Stimulated activated naive B cell treated with anti-CD40 and anti-IgM and Interleukin-4, amounts not matched to agents 10 μg/mL and 1 μg/mL and 100 μg/mL, for 72 hours (primary cell): ENCODE measurements at places on chromosomes 4 and X.

DNA sequence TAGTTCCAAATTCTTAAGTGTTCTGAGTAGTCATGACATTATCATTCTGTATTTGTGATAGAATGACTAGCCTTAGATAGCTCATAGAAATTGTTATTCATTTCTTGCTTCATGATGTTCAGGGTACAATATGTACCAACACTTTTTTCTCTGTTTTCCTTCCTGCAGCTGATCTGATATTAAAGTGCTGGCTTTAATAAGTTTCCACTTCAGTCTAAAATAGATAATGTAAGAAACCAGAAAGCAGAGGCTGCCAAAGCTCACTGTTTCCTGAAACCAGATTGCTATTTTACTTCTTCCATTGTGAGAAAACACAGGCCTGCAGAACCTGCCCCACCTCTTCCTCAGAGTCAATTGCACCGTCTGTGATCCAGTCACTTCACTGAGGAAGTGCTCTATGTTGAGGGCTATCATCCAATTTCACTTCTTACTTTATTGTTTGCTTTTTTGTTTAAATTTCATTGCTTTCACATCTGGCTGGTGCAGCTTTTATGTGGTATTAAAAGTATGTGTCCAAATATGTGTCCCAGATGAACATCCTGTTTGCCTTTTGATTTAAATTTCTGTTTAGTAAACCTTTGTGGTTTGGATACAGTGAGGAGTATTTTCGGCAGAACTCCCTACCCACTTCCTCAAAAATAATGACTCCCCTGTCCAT is 652.1 kb downstream of the ANKRD50 start:
- no peaks in the 10 kb centered on the region for H3K27me3 ChIP-seq
- DNase-seq, result no peak

DNA sequence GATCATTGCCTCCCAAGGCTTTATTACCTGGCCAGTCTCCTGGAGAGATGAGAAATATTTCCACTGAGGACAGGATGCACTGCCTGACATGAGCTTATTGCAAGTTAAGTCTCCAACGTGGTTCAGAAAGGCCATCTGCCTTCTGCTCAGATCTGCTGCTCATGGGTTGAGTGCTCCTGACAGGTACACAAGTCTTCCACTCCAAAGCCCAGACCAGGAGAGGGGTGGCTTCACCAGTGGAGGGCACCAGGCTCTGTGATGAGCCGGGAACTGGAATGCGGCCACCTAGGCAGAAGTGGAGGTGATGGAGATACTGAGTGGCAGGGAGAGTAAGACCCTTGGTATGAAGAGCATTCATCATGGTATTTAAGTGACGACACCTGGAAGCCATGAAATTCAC is 79.5 kb upstream of the IRF2 start:
- no peaks in the 10 kb centered on the region for H3K36me3 ChIP-seq
- DNase-seq, result no peak
- H3K4me3 ChIP-seq, result no peak overlapping the region
- H3K27ac ChIP-seq, result no peak overlapping the region
- H3K4me1 ChIP-seq, result peaks cover under 1% of the 10 kb centered on the region

- H3K27ac ChIP-seq, result peak overlapping the region; percentile 94
- peak overlapping the region; percentile 80 for H3K4me3 ChIP-seq
- H3K27me3 ChIP-seq, result no peaks in the 10 kb centered on the region
- peaks cover 7% of the 10 kb centered on the region for H3K36me3 ChIP-seq
Observed at GRCh38 chr4:102625232-102625930, 124.2 kb downstream of the NFKB1 start.

DNA sequence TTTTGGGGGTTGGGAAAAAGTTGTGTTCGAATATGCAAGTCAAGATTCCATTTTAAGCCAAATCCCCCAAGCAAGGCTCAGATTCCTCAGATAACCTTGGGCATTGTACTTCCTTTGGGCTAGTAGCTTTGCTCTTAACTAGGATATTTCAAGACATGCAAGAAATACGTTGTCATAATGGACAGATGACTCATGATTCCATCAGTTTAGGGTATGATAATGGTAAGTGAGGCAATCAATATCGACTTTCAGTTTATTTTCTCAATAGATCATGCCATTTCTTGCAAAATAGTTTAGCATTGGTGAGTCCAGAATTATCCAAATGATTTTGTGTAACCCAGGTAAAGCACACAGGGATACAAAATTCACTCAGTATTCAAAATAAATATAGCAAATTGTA is 25.4 kb downstream of the CFAP299 start:
- DNase-seq, result no peak
- H3K36me3 ChIP-seq, result no peaks in the 10 kb centered on the region
- H3K4me1 ChIP-seq, result no peaks in the 10 kb centered on the region
- H3K4me3 ChIP-seq, result no peak overlapping the region

- H3K27me3 ChIP-seq, result no peaks in the 10 kb centered on the region
- H3K4me1 ChIP-seq, result no peaks in the 10 kb centered on the region
- H3K4me3 ChIP-seq, result no peak overlapping the region
- H3K27ac ChIP-seq, result no peak overlapping the region
- no peak for DNase-seq
Observed at GRCh38 chr4:165737309-165737972, 135.6 kb upstream of the TLL1 start.

DNA sequence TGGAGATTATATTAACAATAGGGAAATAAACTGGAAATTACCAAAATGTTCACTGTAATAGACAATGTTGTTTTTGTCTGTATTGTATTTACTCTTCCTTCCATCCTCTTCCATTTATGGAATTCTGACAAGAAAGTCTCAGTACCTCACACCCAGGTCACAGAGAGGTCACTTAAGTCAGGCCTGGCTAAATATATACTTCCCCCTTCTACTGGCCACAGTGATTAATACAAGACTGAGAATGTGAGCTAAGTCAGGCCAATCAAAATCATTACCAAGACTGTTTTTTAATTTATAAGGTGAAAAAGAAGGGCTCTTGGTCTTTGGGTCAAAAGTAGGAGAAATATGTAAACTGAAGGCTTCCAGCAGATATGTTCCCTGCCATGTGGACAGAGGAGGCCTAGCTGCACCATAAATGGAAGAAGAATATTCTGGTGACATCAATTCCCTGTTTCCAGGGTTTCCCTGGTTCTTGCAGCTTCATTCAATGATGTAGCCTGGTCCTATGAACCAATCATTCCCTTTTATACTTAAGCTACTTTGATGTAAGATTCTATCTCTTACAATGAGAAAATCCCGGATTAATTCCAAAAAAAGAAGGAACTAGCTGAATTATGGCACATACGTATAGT is 64.3 kb downstream of the LRBA start:
- H3K4me1 ChIP-seq, result peaks cover 22% of the 10 kb centered on the region
- H3K27me3 ChIP-seq, result no peaks in the 10 kb centered on the region
- no peak for DNase-seq

DNA sequence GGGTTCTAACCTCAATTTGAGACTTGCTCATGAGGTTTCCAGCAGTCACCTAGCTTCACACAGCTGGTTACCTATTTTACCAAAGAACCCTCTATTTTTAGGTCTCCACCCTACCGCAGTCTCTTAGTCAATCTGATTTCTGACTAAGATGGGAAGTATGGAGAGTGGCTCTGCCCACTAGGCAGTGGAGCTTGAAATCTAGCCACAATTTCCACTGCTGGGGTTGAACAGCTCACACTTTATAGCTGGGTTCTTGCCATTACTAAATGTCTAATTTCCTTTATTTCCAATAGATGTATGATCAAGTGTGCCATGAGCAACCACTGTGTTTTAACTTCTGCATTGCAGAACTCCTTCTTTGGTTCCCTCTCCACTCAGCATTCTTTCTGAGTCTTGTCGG is 43.1 kb downstream of the GASK1B start:
- no peaks in the 10 kb centered on the region for H3K36me3 ChIP-seq
- no peak overlapping the region for H3K27ac ChIP-seq
- H3K4me1 ChIP-seq, result no peaks in the 10 kb centered on the region
- H3K27me3 ChIP-seq, result peaks cover 12% of the 10 kb centered on the region
- H3K4me3 ChIP-seq, result no peak overlapping the region

DNA sequence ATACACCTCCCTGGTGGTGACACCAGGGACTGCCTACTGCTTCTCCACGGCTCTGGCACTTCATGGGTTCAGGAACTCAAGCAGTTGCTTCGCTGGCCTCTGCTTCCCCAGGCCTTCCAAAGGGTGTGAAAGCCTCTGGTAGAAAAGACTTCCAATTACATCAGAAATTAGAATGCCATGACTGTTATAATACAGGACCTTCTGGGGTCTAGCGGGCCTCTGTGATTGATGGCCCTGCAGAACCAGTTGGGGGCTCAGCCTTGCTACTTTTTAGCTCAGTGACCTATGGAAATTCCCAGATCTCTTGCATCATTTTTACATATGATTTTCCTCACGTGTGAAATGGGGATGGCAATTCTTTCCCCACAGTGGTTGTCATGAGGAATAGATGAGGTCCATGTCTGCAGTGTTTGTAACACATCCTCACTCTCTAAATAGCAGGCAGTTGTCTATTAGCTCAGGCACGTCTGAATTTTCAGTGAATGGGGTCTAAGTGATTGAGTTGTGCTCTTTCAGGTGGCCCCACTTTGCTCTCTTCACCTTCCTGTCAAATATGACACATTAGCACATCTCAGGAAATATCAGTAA is 198.3 kb downstream of the STIM2 start:
- H3K4me3 ChIP-seq, result no peak overlapping the region
- H3K4me1 ChIP-seq, result no peaks in the 10 kb centered on the region
- peaks cover 18% of the 10 kb centered on the region for H3K27me3 ChIP-seq
- no peaks in the 10 kb centered on the region for H3K36me3 ChIP-seq
- H3K27ac ChIP-seq, result no peak overlapping the region

- peak overlapping the region; percentile 75 for H3K27ac ChIP-seq
- peaks cover 7% of the 10 kb centered on the region for H3K36me3 ChIP-seq
- DNase-seq, result no peak
- H3K4me3 ChIP-seq, result peak overlapping the region; percentile 63
- peaks cover 41% of the 10 kb centered on the region for H3K4me1 ChIP-seq
- H3K27me3 ChIP-seq, result no peaks in the 10 kb centered on the region
Observed at GRCh38 chr4:163558539-163559044, 64.1 kb downstream of the TMA16 start.

- no peak overlapping the region for H3K27ac ChIP-seq
- H3K4me1 ChIP-seq, result no peaks in the 10 kb centered on the region
- H3K36me3 ChIP-seq, result peaks cover 2% of the 10 kb centered on the region
Observed at GRCh38 chr4:5539584-5539983, 168.8 kb downstream of the EVC2 start.

- H3K4me1 ChIP-seq, result peaks cover 5% of the 10 kb centered on the region
- no peak overlapping the region for H3K4me3 ChIP-seq
- no peak for DNase-seq
- H3K27ac ChIP-seq, result no peak overlapping the region
- H3K27me3 ChIP-seq, result peaks cover 4% of the 10 kb centered on the region
Observed at GRCh38 chrX:69186651-69187050, 21.4 kb upstream of the PJA1 start.

- no peaks in the 10 kb centered on the region for H3K36me3 ChIP-seq
- no peak overlapping the region for H3K4me3 ChIP-seq
Observed at GRCh38 chrX:70439016-70439415, 5.6 kb upstream of the DLG3 start.

GRCh38 chrX:38939067-38939466 is 137.8 kb downstream of the MID1IP1 start:
- no peak overlapping the region for H3K4me3 ChIP-seq
- H3K36me3 ChIP-seq, result peaks cover 3% of the 10 kb centered on the region
- H3K4me1 ChIP-seq, result no peaks in the 10 kb centered on the region
- no peak for DNase-seq
- H3K27ac ChIP-seq, result no peak overlapping the region
- no peaks in the 10 kb centered on the region for H3K27me3 ChIP-seq

- H3K27ac ChIP-seq, result no peak overlapping the region
- no peak for DNase-seq
- no peaks in the 10 kb centered on the region for H3K4me1 ChIP-seq
- no peaks in the 10 kb centered on the region for H3K36me3 ChIP-seq
- H3K4me3 ChIP-seq, result no peak overlapping the region
- no peaks in the 10 kb centered on the region for H3K27me3 ChIP-seq
Observed at GRCh38 chr4:61786211-61786610, 586.1 kb downstream of the ADGRL3 start.

GRCh38 chrX:124502166-124502565 is 155.8 kb downstream of the SH2D1A start:
- H3K36me3 ChIP-seq, result no peaks in the 10 kb centered on the region
- no peaks in the 10 kb centered on the region for H3K4me1 ChIP-seq
- no peaks in the 10 kb centered on the region for H3K27me3 ChIP-seq

DNA sequence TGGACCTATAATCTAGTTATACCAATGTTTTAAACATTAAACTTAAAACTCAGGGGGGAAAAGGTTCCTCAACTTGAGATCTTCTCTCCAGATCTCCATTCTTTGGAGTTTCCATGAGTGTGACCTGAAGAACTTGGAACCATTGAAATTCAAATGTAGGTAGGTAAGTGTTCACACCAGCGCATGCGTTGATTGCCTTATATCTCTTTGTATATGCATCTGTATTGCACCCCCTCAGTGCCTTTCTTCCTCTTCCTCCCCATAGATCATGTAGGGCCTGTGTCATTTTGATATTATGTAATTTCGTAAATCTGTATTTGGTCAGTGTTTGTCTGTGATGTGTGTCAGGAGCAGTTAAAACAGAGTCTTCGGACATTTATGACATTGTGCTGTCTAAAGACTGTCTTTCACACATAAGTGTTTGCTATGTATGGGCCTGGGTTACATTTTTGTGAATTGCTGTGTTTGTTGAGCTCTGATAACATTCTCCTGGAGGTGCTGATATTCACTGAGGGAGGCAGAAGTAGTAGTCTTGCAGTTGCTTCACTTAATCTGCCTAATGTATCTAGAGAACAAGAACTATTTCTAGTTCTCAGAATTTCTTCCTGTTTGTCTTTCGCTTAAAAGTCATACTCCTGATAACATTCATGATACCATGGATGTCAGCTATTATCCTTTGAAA is 126.3 kb downstream of the RAP1GDS1 start:
- H3K27ac ChIP-seq, result no peak overlapping the region
- H3K36me3 ChIP-seq, result peaks cover 6% of the 10 kb centered on the region
- H3K4me3 ChIP-seq, result no peak overlapping the region
- peaks cover 2% of the 10 kb centered on the region for H3K4me1 ChIP-seq
- H3K27me3 ChIP-seq, result no peaks in the 10 kb centered on the region

DNA sequence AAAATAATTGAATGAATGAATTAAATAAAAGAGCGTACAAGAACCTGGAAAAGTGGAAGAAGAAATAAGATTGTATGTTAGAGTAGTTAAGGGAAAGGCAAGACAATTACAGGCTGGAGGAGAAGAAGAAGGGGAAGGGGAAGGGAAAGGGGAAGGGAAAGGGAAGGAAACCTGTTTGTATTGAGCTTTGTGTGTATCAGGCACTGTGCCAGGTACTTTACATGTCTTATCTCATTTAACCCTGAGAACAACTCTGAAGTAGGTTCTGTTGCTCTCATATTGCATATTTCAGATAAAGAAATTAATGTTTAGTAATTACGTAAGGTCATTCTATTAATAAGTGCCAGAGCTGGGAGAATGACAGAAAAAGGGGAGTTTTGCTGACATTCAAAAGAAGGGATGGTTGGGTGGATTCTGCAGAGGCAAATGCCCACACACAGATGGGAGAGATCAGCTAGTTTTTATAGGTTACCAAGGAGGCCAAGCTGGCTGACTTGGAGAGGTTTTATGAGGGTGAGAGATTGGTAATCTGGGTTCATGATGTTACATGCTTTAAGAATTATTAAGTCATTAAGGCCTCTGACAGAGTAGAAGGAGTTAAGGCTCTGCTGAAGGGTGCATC is 92.3 kb upstream of the LCORL start:
- no peak for DNase-seq
- no peak overlapping the region for H3K27ac ChIP-seq
- peaks cover 14% of the 10 kb centered on the region for H3K27me3 ChIP-seq
- H3K4me3 ChIP-seq, result no peak overlapping the region

- no peak overlapping the region for H3K4me3 ChIP-seq
- H3K4me1 ChIP-seq, result no peaks in the 10 kb centered on the region
- H3K36me3 ChIP-seq, result no peaks in the 10 kb centered on the region
- no peak overlapping the region for H3K27ac ChIP-seq
- no peak for DNase-seq
- H3K27me3 ChIP-seq, result no peaks in the 10 kb centered on the region
Observed at GRCh38 chr4:61507091-61507490, 307.0 kb downstream of the ADGRL3 start.

GRCh38 chr4:169985881-169986280 is 40.3 kb downstream of the MFAP3L start:
- no peaks in the 10 kb centered on the region for H3K36me3 ChIP-seq
- no peak overlapping the region for H3K4me3 ChIP-seq
- peaks cover 28% of the 10 kb centered on the region for H3K27me3 ChIP-seq
